ENCODE measurements at places on chromosomes 7 and 10. TPM values are rescaled to one million over a fixed set of nuclear protein-coding genes. Genes with fewer than 3 reads are reported as not detected.

TMEM270 gene
- 1.1 TPM for total RNA-seq

DNA sequence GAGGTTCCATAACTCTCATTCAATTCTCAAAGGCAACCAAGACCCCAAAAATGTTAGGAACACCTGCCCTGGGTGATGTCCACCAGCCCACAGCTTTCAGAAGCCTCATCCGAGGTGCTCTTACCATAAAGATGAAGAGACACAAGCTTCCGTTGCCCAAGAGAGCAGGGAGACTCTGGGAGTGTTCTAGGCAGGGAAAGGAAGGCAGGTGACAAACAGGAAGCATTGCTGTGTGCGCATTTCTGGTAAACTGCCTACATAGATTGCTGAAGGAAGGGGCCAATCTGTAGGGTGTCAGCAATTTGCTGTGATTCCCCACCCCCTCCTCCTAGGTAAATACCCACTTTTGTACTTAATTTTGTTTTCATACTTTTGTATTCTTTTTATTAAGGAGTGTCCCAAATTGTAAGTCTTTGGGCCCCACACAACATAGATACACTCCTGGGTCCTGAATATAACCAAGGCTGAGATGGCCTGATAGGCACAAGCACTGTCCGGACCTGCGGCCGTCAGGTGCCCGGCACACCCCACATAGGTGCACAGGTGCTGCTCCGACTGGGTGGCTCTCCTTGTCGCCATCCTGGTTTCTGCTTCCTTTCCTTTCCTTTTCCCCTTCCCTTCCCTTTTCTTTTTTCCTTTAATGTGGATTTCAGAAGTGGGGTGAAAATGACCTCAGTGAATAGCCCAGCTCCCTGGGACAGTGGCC lies 51.4 kb upstream of the SMNDC1 start:
- no peak for DNase-seq

- no peak for DNase-seq
These were observed 7.5 kb upstream of the FAM171A1 start for GRCh38 chr10:15378569-15378968.

GRCh38 chr7:132469681-132470080 lies 106.6 kb downstream of the PLXNA4 start:
- DNase-seq = no peak

PFKP gene
- 237 TPM for total RNA-seq

GRCh38 chr7:1813394-1814088 lies 143.5 kb downstream of the ELFN1 start:
- no peak for DNase-seq

GRCh38 chr7:157543276-157543675 lies 206.5 kb downstream of the DNAJB6 start:
- no peak for DNase-seq

PROSER2 gene
- 46.2 TPM for total RNA-seq

ZWINT gene
- 64.5 TPM for total RNA-seq

DNA sequence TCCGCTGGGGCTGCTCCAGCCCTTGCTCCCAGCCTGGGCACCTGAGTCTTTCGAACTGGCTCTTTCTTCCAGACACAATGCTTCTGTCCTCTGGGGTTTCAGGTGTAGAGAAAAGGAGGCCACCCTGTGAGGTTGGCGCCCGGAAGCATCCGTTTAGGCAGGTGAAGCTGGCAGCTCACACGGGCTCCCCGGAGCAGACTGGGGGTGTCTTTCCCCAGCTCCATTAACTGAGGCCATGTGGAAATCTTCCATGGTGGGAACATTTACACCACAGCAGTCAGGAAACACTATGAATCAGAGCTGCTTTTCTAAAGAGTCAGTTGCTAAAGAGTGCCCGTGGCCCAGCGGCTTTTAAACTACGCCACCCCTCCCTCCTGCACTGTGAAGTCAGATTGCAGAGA lies 29.2 kb downstream of the PRKAG2 start:
- no peak for DNase-seq

DNA sequence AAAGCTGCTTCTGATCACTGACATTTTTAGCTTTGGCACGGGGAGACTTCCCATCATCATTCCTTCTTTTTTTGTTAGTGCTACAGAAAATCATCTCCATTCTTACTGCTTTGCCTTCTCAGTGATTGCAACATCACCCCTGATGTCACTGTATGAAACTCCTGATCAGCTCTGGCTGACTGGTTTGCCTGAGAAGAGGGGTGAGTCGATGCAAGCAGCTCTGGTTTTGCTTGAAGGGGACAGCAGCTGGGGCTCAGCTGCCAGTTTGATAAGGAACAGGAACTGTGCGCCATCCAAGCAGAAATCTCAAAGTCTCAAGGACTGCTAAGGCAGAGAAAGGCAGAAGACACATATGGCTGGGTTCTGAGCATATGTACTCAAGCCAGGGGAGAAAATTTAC lies 808.5 kb upstream of the CELF2 start:
- DNase-seq = no peak

TUBAL3 gene
- 0.98 TPM for total RNA-seq

- DNase-seq = no peak
These were observed 196.1 kb upstream of the PRSS1 start for GRCh38 chr7:142553216-142553615.

MICU1 gene
- total RNA-seq = 39.4 TPM

TSPAN12 gene
- total RNA-seq = 7.4 TPM

Data from HCT116 (cell line).